Activated CD4-positive, alpha-beta T cell treated with anti-CD3 and anti-CD28 coated beads, Interleukin-2, amount 50 U/mL, for 1 hour (primary cell): ENCODE measurements at places on chromosomes 1 and 21.
A peak's percentile ranks its signal among the peaks of the same experiment; 100 is the strongest.

GRCh38 chr21:17613242-17613676 is 558 bp upstream of the BTG3 start:
- DNase-seq: no peak

DNA sequence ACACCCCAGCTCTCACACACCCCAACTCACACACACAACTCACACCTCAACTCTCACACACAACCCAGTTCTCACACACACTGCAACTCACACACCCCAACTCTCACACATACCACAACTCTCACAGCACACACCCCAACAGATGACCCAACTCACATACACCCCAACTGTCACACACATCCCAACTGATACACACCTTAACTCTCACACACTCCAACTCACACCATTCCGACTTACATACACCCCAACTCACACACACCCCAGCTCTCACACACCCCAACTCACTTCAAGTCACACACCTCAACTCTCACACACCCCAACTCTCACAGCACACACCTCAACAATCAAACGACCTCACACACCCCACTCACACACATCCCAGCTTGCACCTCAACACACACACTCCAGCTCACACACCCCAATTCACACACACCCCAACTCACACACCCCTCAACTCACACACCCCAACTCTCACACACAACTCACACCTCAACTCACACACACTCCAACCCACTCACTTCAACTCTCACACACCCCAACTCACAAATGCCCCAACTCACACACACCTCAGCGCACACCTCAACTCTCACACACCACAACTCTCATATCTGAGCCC is 66.3 kb downstream of the SETD4 start:
- no peak for DNase-seq

GRCh38 chr21:32726839-32727686 is 750 bp downstream of the SYNJ1 start:
- DNase-seq: peak; percentile 6

DNA sequence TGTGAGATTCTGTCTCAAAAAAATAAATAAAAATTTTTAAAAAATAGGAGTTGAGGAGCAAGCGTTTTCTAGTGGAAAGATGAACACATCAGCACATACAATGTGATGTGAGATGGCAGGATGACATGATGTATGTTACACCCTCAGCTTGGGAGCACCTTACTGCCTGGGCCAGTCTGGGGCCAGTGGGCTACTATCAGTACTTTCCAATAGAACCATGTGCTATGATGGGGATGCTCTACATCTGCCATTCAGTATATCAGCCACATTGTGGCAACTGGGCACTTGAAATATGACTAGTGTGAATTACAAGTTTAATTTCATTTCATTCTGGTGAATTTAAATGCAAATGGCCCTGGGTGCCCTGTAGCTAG is 156.0 kb downstream of the PGBD5 start:
- DNase-seq: no peak

GRCh38 chr1:77197351-77197750 is 21.9 kb downstream of the PIGK start:
- DNase-seq: no peak

GRCh38 chr1:35453031-35453430 is 104.2 kb downstream of the KIAA0319L start:
- DNase-seq: no peak

- DNase-seq: no peak
Measured at GRCh38 chr1:65206836-65207235, 58.8 kb downstream of the AK4 start.

- no peak for DNase-seq
Measured at GRCh38 chr1:44300852-44301251, 54.2 kb downstream of the ERI3 start.

DNA sequence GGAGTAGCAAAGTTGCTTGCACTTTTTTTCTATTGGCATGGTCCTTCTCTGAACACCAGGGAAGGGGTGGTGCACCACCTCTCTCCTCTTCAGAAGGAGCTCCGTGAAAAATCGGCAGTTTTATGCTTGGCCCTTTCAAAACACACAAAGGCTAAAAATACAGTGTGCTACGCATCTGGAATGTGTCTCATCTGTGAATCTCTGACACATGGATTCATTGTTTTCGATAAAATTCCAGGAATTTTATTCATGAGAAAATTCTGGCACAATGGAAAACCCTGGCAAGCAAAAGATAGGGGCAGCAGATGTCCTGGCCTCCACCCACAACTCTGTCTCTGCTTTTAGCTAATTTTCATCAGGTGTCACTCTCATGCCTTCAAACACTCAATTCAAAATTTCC is 42.9 kb downstream of the ERG start:
- no peak for DNase-seq

DNA sequence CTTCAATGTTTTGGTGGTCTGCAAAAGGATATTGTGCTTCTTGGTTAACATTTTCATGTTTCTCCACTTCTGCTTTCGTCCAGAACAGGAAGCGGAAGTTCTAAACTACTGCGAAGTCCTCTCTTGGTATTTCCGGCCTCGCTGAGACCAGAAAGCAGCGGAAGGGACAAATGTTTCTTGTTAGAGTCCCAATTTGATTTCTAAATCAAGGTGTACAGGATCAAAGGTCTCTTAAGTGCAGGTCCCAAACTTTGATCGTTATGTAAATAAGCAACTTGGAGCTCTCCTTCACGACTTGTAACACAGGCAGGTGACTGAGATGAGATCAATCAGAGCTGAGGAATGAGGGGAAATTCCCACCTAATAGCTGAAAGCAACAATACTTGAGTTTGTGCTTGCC is 40.1 kb upstream of the HMCN1 start:
- DNase-seq: no peak

- peak; percentile 36 for DNase-seq
Measured at GRCh38 chr1:245956225-245956624, 550.9 kb downstream of the SMYD3 start.

- DNase-seq: no peak
Measured at GRCh38 chr1:204405988-204406387, 5.6 kb downstream of the PPP1R15B start.

- no peak for DNase-seq
Measured at GRCh38 chr1:14222086-14222485, 376.4 kb upstream of the KAZN start.

DNA sequence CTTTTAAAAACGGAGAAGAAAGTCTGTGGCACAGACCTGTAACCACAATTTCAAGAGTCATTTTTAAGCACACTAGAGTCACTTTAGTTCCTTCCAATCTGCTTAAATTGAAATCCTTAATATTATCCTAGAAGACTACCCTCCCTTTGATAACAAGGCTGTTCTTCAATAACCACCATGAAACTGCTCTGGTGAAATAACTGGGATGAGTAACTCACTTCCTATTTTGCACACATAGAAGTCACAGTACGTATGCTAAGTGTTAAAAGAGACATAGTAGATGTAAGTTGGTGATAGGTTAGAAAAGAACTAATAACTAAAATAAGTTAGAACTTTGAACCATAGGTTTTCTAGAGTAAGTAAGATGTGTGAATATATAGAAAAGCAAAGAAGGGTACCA is 107.8 kb downstream of the NME7 start:
- DNase-seq: no peak

GRCh38 chr1:248841702-248842395 is 3.8 kb downstream of the ZNF672 start:
- peak; percentile 45 for DNase-seq

DNA sequence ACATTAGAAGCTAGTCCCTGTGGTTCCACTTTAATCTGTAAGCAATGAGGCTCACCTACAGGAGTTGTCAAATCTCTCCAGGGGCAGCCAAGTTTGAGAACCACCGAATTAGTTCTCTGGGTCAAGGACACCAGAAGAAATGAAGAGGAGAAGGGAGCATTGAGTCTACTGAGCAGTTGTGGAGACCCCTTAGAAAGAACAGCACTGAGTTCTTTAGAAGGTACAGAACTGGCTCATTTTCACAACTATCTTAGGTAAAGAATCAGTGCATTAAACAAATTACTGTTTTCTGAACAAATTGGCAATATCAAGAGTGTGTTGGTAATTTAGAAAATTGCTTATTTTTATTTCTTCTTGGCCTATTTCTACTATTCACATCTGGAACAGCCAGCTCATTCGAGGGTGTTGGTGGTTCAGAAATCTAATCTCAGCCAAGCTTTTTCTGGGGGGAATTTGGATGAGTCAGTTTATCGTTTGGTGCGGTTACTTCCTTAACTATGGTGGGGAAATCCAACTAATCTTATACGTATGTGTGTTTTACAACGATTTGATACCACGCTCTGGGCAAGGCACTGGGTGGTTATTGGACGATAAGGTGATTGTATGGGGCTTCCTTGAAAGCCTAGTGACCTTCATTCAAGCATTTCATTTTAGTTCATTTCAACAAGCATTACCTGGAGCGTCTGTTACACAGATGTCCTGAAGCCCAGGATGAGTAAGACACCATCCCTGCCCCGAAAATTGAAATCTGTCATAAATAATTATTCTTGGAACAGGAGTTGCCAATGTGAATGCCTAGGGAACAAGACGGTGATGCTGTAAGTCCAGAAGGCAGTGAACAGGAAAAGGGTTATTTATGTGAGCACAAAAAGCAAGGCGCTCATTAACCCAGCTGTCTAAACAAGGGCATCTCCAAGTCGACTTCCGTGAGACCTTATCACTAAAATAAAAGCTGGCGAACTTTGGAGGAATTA is 52.0 kb upstream of the TMPRSS2 start:
- DNase-seq: no peak

GRCh38 chr1:79100385-79100784 is 93.9 kb upstream of the ADGRL4 start:
- DNase-seq: no peak

- no peak for DNase-seq
Measured at GRCh38 chr1:74517599-74518051, 5.2 kb upstream of the LRRC53 start.

- no peak for DNase-seq
Measured at GRCh38 chr1:21165076-21165475, 11.6 kb downstream of the EIF4G3 start.

GRCh38 chr1:171158096-171158495 is 27.0 kb upstream of the FMO2 start:
- no peak for DNase-seq
